ENCODE measurements at places on chromosomes 2 and 18.

- peak; percentile 65 for DNase-seq
Measured at GRCh38 chr2:23487735-23488492, 102.9 kb downstream of the KLHL29 start.

DNA sequence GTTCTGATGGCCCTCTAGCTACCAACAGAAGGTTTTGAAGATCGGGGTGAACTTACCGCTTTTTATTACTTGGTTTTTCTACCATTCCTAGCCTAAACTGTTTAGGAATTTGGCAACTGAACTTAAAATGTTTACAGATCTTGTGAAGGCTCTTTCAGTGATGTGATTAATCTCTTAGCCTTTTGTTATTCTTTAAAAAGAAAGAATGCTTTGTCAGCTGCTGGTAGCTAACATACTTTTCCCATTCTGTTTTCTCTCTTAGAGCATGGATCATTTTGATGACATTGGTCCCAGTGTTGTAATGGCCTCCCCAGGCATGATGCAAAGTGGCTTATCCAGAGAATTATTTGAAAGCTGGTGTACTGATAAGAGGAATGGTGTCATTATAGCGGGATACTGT, 18.1 kb downstream of the CPSF3 start:
- peak; percentile 20 for DNase-seq

GRCh38 chr2:12803607-12804006, 86.9 kb downstream of the TRIB2 start:
- DNase-seq: peak; percentile 64

- peak; percentile 35 for DNase-seq
Measured at GRCh38 chr18:3577281-3577855, 127.4 kb downstream of the TGIF1 start.

GRCh38 chr2:11748861-11749645, 2.6 kb downstream of the LPIN1 start:
- no peak for DNase-seq

DNA sequence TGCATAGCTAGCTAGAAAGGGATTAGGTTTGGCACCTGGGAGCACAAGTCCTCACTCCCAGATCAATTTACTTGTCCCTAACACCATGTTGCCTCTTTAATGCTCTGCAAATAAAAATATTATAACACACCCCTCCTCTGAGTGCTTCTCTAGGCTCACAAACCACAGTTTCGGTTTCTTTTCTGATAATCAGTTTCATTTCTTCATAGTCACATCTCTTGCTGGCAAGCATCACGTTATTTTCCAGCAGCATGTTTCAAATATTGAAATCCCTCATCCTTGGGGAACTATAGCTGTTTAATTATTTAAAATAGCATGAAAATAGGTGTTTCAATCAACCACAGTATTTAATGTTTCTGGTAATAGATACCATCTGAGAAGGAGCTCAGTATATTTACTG, 13.9 kb upstream of the SMCHD1 start:
- DNase-seq: no peak

DNA sequence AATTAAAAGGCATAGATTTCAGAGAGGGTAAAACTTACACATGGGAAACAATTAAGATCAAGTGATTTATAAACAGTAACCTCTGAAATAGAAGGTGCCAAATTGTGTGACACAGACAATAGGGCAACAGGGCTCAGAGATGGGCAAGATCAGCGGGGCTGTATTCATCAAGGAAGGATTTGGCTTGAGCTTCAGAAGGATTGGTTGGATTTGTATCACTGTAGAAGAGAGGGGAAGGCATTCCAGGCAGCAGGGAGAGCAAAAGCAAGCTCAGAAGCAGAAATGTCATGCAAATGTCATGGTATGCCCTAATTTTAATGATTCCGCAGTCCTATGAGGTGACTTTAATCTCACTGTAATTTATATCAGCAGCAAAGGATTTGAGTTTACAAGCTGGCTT, 415.0 kb upstream of the NRP2 start:
- no peak for DNase-seq

DNA sequence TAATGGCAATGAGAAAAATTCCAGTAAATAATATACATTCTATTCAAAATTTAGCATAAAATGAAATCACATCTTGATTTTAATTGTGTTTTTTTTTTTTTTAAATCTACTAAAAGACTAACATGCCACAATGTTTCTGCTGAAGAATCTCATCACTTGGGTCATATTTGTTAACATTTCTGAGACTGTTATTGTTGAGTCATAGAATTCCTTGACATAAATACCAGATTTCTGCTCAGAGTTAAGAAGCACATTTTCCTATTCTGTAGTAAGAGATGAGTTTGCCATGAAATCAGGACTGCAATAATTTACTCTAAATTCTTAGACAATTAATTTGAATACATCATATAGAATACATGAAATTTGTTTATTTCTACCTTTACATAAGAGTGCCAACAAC, 154.9 kb upstream of the KYNU start:
- DNase-seq: peak; percentile 42

DNA sequence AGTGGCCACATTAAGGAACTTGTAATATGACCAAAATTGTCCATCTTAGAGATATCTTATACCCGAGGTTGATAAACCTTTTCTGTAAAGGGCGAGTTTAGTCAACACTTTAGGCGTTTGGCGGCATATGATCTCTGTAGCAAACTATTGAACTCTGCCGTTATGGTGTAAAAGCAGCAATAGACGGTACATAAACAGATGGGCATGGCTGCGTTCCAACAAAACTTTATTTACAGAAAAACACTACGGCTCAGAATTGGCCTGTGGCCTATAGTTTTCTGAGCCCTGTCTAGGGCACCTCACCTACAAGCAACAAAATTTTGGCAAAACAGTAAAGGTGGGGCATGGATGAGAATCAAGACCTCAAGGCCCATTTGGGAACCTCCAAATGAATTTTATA, 121.9 kb upstream of the HAAO start:
- DNase-seq: no peak

- DNase-seq: no peak
Measured at GRCh38 chr2:32403782-32404181, 47.0 kb downstream of the BIRC6 start.

- no peak for DNase-seq
Measured at GRCh38 chr2:169185711-169186110, 116.3 kb downstream of the DHRS9 start.

DNA sequence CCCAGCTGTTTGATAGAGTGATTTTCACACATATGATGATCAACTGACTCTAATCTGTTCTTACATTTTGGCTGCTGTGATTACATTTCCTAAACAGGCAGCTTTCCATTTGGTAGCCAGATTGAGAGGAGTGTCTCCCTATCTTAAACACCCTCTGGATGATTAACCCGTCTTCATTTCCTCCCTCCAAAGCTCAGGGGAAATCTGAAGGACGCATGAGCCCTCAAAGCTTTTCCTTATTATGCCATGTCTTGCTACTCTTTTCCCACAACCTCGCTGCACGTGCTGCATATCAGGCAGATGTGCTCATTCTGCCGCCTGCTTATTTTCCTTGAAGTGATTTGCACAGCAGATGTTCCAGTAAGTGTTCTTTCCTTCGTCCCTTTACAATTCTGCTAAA, 837.4 kb downstream of the LRRTM4 start:
- DNase-seq: no peak

DNA sequence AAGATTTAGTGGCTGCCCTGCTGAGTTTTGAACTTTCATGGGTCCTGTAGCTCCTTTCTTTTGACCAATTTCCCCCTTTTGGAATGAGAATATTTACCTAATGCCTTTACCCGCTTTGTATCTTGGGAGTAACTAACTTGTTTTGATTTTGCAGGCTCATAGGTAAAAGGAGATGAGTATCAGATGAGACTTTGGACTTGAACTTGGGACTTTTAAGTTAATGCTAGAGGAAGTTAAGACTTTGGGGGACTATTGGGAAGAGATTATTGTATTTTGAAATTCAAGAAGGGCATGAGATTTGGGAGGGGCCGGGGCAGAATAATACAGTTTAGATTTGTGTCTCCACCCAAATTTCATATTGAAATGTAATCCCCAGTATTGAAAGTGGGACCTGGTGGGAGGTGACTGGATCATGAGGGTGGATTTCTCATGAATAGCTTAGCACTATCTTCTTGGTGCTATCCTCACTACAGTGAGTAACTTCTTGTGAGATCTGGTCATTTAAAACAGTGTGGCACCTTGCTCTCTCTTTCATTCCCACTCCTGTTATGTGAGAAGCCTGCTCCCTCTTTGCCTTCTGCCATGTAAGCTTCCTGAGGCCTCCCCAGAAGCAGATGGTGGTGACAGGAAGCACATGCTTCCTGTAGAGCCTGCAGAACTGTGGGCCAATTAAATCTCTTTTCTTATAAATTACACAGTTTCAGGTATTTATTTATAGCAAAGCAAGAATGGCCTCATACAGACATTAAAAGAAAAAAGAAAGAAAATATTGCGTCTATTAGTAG, 6.1 kb downstream of the ADI1 start:
- DNase-seq: no peak

GRCh38 chr2:176160251-176160985, 3.3 kb downstream of the HOXD3 start:
- no peak for DNase-seq
